Stimulated activated CD4-positive, alpha-beta T cell treated with anti-CD3 and anti-CD28 coated beads, Interleukin-1b, Interleukin-23, amount 100 ng/mL, for 48 hours (primary cell): ENCODE measurements at places on chromosomes 1 and 21.

DNA sequence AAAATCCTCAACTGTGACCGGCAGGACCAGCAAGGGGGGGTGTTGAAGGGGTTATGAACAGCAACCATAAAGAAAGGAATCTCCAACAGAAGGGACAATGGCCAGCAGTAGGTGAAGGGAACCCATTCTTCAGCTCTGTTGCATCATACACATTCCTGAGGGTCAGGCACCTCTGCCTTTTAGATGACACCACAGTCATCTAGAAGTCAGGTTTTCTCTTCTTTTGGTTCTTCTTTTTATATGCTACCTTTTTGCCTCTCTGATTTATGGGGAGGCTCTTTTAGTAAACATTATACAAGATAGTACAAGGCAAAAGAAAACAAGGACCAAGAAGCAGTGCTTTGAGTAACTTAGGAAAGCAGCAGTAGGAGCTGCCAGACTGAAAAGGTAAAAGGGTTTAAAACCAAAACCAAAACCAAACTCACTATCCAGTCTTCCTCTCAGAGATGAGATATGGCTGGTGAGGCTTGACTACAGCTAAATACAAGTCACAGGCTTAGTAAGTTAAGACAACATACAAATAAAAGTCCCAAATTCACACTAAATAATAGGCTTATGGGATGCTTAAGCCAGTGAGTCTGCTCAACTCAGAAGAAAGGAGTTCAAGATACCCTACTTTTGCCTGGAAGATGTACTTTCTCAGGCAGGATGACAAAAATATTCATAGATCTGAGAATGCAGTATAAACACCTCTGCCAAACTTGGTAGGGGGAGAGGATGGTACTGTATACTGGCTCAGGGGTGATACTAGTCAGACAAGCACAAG, 4.1 kb downstream of the TEX38 start:
- DNase-seq = no peak

DNA sequence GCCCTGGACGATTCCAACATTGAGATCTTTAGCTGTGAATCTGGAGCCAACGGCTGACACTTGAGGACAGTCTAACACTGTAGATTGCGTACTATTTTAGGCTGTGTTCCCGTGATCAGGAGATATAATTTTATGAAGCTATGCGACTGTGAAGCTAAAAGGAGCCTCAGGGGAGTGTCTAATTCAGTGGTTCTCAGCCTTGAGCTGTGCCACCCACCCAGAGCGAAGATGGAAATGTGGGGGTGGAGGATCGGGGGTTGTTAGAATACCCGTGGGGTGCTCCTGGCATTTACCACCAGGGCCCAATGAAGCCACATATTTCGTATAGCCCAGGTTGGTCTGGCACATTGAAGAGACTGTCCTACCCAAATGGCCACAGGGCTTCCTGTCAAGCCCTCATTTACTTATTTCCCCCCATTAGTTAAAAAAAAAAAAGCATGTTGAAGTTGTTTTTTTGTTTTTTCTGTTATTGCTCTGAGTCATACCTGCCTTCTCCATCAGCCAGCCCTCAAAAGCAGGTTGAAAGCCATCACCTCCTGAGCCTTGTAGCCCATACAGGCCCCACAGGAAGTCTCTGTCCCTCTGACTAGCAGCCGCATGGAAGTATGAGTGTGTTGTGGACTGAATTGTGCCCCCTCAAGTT, 141.7 kb downstream of the GALNT2 start:
- peak; percentile 61 for DNase-seq

GRCh38 chr1:8586438-8586837, 231.0 kb downstream of the RERE start:
- DNase-seq = no peak

- DNase-seq = no peak
These were observed 17.4 kb downstream of the SDE2 start for GRCh38 chr1:225981714-225982113.

GRCh38 chr1:26450908-26451307, 18.8 kb downstream of the DHDDS start:
- no peak for DNase-seq

DNA sequence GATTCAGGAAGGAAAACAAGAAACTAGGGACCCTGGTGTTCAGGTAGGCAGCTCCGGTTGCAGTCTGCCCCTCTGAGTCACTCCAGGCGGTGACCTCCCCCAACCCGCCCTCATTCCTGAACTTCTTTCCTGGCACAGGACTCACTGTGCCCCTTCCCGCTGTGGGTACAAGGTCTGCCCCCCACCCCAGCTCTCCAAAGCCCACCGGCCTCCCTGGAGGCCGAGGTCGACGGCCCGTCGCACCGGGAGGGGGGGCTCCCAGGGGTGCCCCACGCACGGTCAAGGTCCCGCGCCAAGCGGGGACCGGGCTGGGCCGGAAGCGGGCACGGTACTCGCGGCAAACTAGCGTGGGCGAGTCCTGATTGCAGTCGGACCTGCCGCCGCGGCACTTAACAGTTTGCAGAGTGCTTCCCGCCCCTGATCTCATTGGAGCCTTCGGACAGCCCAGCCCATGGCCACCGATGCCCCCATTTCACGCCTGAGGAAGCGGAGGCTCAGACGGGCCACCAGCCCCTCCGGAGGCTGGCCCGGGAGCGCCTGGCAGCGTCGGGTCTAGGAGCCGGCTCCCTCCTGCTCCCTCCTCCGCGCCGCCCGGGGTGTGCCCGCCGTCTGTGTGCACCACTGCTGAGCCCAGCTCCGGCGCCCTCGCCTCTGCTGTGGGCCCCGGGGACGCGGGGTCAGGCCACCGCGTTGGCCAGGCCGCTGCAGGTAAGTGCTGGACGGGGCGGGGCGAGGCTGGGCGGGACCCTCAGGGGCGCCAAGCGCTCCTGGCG, at the start of gene GJB3:
GJB3 (plus strand) TSS at position 144 of the 773 bp plus-strand sequence. CDS start 3,549 bp downstream, outside the sequence.
- no peak for DNase-seq

GRCh38 chr1:206568779-206569352, 43.4 kb downstream of the EIF2D start:
- DNase-seq = no peak

DNA sequence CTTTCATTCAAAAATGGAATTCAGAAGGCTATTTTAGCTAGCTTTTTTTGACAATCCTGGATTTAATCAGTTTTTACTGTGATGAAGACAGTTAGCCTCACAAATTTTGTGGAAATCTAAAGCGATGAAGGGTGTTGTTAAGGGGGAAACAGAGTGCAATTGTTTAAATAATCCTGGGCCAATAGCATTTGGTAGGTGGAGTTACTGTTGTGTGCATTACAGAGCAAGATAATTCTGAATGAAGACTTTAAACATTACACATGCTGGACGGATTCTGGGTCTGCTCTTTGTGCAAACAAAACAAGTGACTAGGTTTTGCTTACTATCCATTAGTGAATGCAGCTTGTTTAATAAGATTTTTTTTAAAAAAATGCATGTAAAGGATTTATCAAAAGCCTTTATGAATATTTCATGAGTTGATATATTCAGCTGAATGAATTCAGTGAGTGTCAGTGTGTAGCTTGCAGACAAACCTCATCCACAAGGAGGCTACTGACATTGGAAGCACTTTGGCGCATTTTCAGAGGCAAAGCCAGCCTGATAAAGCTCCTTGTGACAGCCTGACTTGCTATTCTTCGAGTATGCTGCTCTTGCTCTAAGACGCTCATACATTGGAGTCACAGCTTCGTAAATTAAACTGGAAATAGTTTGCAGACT, 199.6 kb downstream of the PDE4B start:
- DNase-seq = no peak

- DNase-seq = no peak
These were observed 33.0 kb upstream of the ZBTB8B start for GRCh38 chr1:32431736-32432400.

- no peak for DNase-seq
These were observed 119.6 kb downstream of the SLC30A10 start for GRCh38 chr1:219808790-219809189.

GRCh38 chr1:75791022-75791421, 5.0 kb downstream of the RABGGTB start:
- no peak for DNase-seq

DNA sequence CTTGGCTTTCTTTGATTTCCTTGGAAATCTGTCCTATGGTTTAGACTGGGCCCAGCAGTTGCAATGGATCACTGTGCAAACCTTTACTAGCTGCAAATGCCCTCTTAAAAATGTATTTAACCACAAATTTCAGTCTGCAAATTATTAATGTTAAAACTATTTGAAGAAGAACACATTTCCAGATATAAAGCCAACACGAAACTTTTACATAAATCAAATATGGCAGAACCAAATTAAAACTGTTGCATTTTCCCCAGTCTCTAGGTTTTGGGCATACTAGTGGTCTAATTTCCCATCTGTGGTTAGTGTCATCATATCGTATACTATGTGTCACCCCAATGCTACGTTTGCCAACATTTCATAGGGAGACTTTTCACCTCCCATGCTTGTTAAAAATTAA, 52.3 kb downstream of the HMCN1 start:
- no peak for DNase-seq

GRCh38 chr1:51133045-51133444, 31.0 kb downstream of the C1orf185 start:
- no peak for DNase-seq

GRCh38 chr1:234134878-234135277, 230.4 kb downstream of the SLC35F3 start:
- DNase-seq = no peak

- DNase-seq = peak; percentile 64
These were observed 28.5 kb upstream of the PKP1 start for GRCh38 chr1:201254625-201255478.

- DNase-seq = no peak
These were observed 750 bp upstream of the PTGFRN start for GRCh38 chr1:116908820-116909511.

DNA sequence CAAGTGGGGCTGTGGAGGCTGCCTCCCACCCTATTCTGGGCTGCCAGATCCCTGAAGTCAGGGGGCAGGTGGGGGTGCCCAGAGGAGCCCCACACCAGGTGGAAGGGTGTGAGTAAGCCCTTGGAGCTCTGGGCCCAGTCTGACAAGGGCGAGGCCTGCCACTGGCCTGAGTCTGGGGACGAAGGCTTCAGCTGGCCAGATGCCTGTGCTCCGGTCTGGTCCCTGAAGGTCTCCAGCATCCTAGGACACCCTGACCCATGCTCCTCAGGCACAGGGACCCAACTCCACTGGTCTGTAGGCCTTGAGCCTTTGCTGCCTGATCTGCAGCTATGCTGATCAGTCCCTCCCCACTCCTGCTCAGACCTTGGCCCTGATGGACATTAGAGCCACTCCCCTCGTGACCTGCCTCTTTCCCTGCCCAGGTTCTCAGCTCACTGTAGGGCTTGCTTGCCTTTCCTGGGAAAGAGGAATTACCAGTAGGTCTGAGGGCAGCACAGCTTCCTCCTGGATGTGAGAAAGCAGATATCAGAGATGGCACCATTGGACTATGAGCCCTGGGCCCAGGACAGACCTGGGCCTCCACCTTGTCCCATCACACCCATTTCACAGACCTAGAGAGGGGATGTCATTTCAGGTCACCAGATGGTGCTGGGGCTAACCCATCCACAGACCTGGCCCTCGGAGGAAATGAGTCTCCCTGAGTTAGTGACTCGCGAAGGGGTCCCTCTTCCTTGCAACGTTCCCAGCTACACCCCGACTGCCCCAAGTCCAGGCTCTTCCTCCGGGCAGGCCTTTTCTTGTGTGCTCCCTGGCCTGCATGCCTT, 32.8 kb upstream of the CSF3R start:
- DNase-seq = no peak

- DNase-seq = no peak
These were observed 70.9 kb upstream of the ETS2 start for GRCh38 chr21:38734646-38735365.

DNA sequence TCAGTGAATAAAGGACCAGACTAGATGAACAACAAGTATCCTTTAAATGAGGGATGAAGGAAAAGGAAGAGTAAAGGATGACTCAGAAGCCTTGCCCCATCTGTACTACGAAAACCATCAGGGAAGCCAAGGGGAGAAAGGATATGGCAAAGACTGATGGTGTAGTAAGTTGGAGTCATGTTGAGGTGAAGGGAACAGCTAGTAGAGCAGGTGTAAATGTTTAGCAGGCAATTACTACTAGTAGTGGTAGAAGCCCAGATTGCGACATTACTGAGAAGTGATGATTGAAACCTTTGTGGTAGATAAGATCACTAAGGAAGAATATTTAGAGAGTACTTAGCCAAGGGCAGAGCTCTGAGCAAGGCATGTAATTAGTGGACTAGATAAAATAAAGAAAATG, 84.0 kb downstream of the PHTF1 start:
- DNase-seq = no peak

- DNase-seq = no peak
These were observed 6.7 kb upstream of the INKA2 start for GRCh38 chr1:111745675-111746613.

- no peak for DNase-seq
These were observed 99.4 kb downstream of the ADSS2 start for GRCh38 chr1:244352156-244352830.

DNA sequence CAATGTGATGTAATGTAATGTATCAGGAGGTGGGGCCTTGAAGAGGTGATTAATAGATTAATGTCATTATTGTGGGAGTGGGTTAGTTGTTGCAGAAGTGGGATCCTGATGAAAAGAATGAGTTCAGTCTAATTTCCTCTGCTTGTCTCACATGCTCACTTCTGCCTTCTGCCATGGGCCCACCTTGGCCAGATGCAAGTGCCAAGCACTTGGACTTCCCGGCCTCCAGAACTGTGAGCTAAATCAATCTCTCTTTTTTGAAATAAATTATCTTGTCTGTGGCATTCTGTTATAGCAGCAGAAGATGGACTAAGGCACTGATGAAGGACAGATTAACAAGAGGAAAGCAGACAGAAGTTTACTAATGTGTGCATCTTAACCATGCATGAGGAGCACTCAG, 123.9 kb downstream of the ETS2 start:
- no peak for DNase-seq

DNA sequence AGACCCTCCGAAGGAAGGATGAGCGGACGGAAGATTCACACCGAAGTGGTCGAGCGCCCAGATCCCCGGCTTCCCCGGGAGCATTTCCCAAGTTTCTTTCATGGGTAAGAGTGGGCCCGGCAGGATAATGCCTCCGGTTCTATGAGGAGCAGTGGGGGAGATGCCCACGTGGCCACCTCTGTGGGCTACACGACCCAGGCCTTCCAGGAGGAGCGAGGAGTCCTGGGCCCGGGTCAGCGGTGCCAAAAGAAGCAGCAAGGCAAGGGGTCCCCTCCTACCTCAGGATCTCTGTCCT, 7.9 kb upstream of the NBPF11 start:
- no peak for DNase-seq

DNA sequence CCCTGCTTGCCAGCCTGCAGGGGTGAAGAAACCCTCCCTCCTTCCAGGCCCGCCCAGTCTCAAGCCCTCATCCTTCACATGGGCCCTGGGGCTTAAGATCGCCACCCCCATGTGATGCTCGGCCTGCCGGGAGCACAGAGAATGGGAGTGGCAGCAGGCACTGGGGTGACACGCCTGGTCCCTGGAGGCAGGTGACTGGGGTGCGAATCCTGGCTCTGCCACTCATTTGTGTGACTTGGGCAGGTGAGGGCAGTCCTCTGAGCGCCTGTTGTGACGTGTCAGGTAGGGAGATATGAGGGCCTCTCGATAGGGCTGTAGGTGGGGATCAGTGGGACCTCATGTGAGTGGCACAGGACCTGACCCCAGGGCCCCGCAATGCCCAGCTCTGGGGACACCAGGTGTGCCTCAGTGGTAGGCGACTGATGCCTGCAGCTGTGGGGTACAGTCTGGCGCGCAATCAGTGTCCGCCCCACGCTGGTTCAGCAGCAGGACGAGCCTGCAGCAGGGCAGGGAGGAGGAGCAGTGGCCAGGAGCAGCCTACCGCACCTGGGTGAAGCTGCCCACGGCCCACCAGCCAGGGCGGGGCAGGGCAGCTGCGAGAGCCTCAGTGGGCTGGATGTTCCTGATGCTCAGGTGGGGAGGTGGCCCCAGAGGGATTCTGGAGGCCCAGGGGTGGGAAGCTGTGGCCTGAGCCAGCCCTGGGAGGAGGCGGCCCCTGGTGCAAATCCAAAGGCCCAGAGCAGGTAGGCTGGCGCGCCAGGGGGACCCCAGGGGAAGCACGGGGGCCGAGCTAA, 6.2 kb downstream of the SH2D5 start:
- DNase-seq = no peak
